ENCODE measurements at places on chromosomes 4 and X.

DNA sequence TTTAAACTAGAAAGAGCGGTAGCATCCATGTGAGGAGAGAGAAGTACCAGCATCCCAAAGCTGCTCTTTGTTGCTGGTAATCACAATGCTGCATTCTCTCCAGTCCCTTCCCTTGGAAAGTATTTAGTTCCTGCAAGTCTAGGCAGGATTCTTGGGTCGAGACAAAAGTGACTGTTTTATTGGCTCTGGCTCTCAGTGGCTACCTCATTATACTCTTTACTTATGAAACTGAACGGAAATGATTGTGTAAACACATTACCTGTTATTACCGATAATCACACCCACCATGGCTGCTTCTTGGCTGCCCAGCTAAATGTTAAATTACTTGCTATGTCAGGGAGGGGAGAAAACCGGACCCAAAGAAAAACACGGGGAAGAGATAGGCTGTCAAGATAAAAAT, 26.2 kb downstream of the ATXN3L start:
- DNase-seq = no peak

DNA sequence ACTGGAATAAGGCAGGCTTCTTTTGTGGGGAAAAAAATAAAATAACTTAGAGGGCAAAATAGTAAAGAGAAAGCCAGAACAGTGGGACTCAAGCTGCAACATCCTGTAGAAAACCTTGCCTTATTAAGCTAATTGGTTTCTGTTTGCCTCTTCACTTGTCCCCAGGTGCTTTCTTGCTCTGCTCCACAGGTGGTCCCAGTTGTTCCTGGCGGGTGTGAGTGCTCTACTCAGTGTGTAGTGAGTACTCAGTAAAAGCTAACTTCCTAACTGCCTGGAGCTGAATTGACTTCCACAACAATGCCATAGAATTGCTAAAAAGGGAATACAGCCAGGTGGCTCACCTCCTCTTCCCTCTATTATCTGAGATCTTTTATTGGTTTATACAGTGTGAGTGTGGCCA, 930.2 kb downstream of the C4orf33 start:
- DNase-seq = no peak

DNA sequence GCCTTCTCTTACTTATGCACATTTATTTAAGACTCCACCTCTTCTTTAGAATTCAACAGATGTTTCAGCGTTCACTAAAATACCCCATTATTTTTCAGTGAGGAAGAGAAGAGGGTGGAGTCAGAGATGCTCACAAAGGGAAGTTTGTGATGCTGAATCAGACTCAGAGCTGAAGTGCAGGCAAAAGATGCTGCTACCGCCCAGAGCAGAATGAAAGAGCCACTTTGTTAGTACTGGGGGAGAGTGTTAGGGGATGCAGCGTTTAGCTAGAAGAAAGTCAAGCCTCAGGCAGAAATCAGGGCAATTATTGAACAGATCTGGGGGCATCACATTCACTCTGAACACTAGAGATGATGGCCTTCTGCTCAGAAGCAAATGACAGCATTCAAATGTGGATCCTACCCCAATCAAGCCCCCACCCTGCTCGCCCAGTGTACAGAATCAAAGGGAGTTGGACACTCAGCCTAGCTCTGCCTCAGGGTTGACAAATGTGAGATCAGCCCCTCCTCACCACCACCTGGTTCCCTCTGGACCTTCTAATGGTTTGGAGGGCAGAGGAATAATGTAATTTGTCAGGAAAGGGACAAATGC, 138.3 kb downstream of the UNC5C start:
- no peak for DNase-seq

DNA sequence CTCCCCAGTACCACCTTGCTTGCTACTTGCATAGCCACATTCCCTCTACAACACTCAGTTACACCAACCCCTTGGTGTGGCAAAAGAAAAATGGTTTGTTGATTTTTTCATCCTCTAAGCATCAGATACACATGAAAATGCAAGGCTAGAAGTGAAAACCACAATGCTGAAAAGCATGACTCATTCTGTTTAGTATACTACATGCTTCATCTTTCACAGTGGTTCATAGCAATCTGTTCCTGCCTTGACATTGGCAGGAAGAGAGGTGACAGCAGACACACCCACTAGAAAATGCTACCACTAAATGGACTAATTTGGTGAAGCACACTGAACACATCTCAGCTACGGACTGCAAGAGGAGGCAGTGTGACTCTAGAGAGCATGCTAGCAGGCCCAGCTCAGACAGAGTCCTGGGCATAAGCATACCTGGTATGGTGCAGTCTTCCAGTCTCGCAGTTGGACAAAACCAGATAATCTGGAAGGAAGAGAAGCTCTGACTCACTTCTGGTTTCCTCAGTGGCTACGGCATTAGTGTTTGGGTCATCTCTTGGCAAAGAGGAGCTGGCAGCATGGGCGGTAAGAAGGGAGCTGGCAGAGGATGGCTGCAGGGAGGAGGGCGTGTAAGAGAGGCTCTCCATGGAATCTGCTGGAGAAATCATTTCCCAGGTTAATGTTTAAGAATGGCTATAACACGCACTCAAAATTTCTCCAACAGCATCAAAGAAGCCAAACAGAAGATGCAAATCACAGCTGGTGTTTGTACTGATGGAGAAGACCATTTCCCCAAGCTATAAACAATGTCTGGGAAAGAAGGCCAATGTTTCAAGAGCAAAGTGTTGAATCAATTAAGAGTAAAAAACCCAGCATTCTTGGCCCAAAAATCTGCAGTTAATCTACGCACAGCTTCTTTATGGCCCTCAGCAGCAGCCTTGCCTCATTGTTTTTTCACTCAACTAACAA, 37.8 kb downstream of the GAB3 start:
- DNase-seq = no peak

GRCh38 chrX:16444353-16444752, 205.6 kb upstream of the S100G start:
- no peak for DNase-seq

All from stimulated activated CD4-positive, alpha-beta T cell treated with anti-CD3 and anti-CD28 coated beads, Interleukin-1b, Interleukin-23, amount 100 ng/mL, for 1 hour (primary cell).